Heart right ventricle (tissue), 16 donors: ENCODE measurements at places on chromosomes 2 and 18. TPM values are rescaled to one million over a fixed set of nuclear protein-coding genes. Genes with fewer than 3 reads are reported as not detected.

The REG3G gene
- 0.06 TPM for polyA plus RNA-seq

The UGT1A6 gene
- polyA plus RNA-seq: not detected

GRCh38 chr2:37367310-37367709 is 22.9 kb downstream of the QPCT start:
- DNase-seq: no peak

DNA sequence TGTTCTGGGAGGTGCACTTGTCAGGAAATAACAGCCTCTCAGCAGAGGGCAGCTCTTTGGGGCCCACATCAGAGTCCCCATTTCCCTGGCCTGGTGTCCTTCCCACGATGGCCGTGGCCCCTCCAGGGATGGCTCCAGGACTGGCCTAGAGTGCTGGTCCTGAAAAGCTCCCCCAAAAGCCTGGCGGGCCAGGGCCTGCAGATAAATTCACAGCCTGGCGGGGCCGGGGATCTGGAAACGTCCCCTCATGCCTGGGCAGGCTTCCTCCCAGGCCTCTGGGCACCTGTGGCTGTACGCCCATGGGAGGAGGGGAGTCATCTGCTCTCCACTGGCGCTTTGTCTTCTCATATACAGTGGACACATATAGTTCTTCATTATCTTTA is 52.6 kb upstream of the HS6ST1 start:
- DNase-seq: no peak

DNA sequence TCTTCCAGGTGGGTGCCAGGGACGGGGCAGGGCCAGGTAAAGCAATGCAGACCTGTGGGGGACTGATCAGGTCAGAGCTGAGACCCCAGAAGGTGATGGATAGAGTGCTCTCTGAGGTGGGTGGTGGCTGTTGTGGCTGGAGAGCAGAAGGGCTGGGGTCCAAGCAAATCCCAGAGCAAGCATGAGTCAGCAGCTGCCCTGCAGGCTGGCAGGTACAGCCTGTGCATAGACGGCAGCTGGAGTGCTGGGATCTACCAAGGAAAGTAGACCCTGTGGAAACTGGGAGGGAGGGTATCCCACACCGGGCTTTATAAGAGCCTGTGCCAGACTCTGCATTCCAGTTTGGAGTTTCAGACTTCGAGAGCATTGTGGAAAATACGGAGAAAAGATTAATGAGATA is 663 bp downstream of the TRIM54 start:
- no peak for DNase-seq

- DNase-seq: peak; percentile 21
These were observed 41.5 kb upstream of the RPE start for GRCh38 chr2:209960676-209961630.

DNA sequence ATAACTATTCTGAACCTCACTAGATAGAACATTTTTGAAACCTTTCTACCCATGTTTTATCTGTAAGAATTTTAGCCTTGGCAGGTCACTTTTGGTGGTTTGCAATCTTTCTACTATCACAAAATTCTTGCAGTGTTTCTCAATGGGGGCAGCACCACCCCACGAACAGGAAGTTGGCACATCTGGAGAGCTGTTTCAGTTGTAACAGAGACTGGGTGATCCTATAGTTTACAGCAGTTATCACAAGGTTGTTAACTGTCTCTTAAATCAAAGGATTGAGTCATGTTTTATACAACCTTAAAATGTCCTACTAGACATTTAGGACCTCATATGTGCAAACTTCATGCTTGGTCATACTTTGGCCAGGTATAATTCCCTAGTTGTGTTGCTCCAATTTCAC is 829.2 kb downstream of the ERBB4 start:
- DNase-seq: no peak

DNA sequence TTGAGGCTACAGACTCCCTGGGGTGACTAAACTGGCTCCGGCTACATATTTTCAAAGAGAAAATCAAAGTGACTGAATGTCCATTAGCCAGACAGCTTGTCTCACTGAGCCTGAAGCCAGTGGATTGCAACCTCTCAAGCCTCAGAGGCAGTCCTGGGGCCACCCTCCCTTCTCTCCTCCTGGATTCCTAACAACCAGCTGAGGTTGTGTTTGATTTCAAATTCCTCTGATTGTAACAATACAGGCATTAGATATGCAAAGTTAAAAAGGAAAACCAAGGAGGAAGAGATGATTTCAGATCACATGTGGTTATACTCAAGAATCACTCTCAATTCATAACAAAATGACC is 101.0 kb upstream of the LMAN1 start:
- no peak for DNase-seq

GRCh38 chr2:3242747-3243369 is 134.8 kb downstream of the EIPR1 start:
- DNase-seq: no peak

DNA sequence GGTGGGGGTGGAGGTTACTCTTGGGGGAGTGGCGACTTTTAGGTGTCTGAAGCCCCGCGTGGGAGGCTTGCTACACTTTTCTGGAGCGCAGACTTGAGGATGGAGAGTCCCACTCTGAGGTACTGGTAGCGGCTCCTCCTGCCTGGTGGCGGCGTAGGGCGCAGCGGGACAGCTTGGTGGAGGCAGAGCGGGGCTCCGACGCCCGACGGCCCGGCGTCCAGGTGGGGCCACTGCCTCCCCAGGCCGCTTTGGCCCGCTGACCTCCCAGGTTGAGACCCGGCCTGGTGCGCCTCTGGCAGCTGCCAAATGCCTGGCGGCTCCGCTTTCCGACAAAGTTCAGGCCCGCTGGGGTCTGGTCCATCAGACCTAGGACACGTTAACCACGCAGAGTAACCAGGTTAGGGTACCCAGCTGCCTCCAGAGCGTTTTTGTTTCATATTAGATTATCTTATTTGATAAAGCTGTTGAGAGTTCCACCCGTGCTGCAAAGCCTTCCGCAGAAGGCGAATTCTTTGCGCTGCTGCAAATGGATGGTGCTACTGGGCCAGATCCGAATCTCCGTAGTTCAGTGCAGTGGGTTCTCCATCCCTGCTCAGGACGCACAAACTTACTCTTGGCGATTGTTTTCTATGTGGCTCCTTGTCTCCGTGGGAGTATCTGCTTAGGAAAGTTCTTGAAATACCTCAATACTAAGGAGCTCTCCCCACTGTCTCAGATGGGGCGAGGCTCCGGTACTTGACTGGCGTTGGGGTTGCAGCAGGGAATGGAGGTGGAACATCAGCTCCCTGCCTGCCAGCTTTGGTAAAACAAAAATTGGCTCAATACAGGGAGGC is 405.9 kb downstream of the XIRP2 start:
- peak; percentile 14 for DNase-seq

DNA sequence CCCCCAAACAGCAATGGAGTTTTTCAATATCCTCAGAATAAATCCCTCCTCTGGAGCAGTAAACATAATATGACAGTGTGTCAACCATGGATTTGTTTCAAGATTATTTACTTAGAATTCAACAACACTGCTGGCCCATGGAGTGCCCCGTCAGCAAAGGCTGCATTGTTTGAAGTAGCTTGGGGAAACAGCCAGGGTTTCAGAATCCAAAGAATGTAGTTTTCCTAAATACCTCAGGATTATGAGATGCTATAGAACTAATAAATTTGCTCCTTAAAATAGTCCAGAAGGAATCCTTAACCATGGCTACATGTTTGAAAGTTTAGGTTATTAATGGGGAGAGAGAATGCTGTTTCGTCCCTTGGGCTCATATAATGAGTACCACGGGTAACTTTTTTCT is 13.1 kb upstream of the CETN1 start:
- no peak for DNase-seq

GRCh38 chr2:195364015-195364965 is 292.7 kb upstream of the SLC39A10 start:
- DNase-seq: no peak

DNA sequence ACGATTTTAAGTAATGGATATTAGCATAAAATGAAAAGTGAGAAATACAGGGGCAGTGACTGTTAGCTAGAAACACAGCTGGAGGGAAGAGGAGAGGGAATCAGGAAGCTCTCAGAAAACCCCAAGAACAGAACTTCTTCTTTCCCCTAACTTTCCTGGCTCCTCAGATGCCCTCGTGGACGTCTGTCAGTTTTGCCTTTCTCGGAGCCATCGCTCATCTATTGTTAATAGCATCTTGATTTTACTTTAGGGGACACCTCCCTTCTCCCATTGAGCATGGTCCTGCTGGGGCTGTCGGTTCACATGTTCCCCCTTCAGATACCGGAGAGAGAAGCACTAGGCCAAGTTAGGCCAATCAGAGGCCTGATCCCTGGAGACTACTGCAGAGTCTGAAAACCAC is 2.3 kb upstream of the PLEK start:
- DNase-seq: no peak
